ENCODE measurements at places on chromosomes 1 and 21.

DNA sequence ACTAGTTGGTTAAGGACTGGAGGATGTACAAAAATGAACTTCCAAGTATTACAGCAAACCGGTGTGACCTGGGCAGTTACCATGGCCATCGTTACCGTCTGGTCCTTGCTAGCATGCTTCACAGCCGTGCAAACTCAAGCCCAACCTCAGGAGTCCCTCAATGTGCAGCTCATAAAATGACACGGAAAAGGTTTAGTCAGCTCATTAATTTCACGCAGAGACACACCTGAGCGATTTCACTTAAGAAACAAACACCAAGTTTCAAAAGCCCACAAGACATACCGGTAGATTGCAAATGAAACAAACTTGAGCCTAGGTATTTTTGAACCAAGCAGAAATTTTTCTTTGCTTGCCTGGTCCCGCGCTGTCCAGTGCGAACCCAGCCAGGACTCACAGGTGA lies 105.0 kb upstream of the ADAR start:
- no peak for DNase-seq

- no peak for DNase-seq
Measured at GRCh38 chr21:43994085-43994484, 18.0 kb upstream of the TRAPPC10 start.

DNA sequence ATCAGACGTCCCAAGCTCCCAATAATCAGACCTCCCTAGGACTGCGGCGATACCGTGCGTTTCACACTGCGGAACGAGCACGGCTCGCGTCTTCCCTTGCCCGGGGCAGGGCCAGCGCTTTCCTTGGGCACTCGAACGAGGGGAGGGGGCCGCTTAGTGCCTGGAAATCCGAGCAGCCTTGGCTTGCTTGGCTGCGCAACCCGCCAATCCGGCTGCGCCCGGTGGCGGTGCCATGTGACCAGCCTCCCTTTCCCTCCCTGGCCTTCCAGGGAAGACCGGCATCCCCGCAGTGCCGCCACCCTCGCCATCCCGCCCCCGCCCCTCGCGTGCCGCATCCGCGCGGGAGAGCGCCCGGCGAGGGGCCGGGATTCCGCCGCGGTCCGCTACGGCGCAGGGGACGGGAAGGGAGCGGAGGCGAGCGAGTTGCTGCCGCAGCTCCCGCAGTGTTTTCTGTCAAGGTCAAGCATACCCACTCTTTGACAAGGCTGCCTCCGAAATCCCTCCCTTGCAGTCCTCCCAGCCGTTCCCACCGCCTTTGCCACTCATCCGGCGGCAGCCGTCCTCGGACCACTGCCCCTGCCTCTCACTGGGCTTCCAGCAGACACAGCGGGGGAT lies 8.3 kb upstream of the RNF19B start:
- no peak for DNase-seq

- no peak for DNase-seq
Measured at GRCh38 chr21:35609263-35609662, 451.1 kb downstream of the SETD4 start.

GRCh38 chr1:41255978-41256377 lies 13.9 kb upstream of the SCMH1 start:
- no peak for DNase-seq

- DNase-seq = no peak
Measured at GRCh38 chr1:233261695-233262094, 33.8 kb downstream of the PCNX2 start.

GRCh38 chr21:45074048-45074817 lies at the start of gene ADARB1:
Gene ADARB1, plus strand, starts transcription at chr21:45074580. Its CDS starts 97,077 bp downstream, at chr21:45171657.
- no peak for DNase-seq

- no peak for DNase-seq
Measured at GRCh38 chr1:80893115-80893514, 907.6 kb upstream of the ADGRL2 start.

- no peak for DNase-seq
Measured at GRCh38 chr1:178693366-178693765, 31.7 kb upstream of the RALGPS2 start.

DNA sequence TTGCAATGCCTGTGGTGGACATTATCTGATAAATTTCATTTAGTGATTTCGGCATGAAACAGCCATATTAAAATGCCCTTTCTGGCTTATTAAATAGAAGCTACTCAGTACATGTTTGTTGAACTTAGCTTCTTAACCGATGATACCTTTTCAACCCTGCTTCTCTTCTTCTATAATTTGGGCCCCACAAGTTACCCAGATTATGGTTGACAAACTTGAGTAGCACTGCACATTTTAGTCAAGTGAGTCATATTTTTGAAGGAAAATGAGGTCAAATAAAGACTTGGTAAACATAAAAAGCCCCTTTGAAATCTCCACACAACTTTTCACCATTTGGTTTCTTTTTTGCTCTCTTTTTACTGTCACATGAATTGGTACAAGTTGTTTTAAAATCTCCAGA lies 33.8 kb downstream of the GIPC2 start:
- DNase-seq = no peak

- DNase-seq = no peak
Measured at GRCh38 chr1:15017120-15017519, 136.4 kb upstream of the TMEM51 start.

DNA sequence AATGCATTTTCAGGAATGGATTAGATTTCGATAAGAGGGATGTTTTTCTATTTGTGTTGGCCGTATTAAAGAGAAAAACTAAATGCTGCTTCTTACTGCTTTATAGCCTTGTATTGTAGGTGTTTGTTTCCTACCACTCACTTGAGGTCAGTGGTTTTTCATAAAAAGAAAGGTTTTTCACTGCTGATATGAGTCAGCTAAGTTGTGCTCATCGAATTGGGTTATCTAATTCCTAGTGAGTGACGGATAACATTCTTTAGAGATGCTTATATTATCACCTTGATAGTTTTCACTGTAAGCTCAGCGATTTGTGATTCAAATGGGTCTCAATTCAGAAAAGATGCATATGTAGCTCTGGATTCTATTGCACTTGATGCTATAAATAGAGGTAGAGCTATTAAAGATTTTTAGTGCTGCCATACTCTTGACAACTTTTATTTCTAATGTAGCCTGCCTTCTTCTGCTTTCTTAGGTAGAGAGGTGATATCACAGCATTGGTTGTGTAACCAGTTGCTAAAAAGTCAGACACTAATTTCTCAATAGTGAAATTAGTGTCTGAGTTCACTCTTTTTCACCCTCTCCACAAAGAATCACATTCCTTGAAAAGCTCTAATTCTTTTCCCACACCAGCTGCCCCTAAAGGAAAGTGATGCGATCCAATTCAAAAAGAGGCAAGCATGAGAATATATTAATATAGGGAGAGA lies 180.0 kb downstream of the RASAL2 start:
- DNase-seq = no peak

DNA sequence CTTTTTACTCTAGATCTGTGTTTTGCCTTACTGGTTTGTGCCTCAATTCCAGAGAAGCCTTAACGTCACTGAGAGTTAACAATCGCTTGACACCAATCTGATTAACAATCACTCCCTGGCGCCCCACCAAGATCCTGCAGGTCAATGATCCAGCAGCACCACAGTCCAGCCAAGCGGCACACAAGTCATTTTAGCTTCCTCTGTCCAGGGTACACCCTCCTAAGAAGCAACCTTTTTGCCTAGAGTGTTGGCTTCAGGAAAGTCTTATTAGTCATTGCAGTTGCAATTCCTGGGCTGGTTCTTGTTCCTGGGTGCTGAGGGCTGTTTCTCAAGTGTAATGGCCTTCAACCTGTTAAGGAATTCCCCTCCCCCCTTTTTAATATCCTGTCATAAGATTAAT lies 323.0 kb upstream of the USP25 start:
- DNase-seq = no peak

DNA sequence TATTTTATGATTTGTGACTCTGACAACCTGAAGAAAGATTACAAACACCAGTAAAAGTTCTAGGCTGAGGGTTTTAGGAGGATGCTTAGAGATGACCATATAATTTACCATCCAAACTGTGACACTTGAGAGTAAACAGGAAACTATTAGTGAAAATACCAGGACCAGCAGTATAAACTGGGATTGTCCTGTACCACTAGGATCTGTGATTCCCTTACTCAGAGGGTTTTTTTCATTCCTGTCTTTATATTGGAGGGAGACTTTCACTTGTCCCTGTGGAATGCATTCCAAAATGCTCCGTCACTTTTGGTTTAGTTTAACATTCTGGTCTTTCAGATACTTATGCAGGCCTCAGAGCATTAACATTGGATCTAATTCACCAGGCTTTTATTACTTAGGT lies 482.9 kb downstream of the PTBP2 start:
- no peak for DNase-seq

DNA sequence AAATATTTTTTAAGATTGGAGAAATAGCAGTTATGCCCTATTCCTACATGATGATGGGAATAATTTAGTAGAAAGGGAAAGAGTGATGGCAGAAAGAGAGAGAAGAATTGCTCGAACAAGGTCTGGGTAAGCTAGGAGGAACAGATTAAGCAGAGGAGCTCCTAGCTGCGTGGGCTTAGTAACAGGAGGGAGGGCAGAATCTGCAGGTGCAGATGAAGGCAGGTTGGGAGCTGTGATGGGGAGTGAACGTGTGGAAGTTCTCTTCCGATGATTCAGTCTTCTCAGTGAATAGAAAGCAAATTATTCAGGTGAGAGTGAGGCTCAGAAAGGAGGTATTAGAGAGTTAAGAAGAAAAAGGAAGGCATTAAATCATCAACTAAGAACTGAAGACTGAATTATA lies 8.3 kb upstream of the CR1 start:
- DNase-seq = no peak

DNA sequence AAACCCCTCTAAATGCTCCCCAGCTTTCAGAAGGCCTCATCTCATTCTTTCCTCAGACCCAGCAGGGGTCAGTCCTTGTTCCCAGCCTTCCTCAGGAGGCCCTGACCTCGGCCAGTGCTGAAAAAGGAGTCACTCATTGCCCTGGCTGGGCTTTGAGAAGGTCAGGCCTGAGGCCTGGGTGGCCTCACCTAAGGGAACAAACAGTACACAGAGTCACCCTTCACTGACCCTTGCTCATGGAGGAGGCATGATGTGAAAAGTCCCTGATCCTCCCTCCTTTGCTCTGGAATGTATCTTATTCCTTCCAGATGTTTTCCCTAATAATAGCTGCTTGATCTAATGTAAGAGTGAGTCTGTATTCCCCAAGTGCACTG lies 117.7 kb upstream of the SLC44A3 start:
- DNase-seq = no peak

- no peak for DNase-seq
Measured at GRCh38 chr1:89815611-89816010, 5.2 kb upstream of the LRRC8D start.

GRCh38 chr1:223312705-223313414 lies 51.1 kb downstream of the SUSD4 start:
- DNase-seq = no peak

DNA sequence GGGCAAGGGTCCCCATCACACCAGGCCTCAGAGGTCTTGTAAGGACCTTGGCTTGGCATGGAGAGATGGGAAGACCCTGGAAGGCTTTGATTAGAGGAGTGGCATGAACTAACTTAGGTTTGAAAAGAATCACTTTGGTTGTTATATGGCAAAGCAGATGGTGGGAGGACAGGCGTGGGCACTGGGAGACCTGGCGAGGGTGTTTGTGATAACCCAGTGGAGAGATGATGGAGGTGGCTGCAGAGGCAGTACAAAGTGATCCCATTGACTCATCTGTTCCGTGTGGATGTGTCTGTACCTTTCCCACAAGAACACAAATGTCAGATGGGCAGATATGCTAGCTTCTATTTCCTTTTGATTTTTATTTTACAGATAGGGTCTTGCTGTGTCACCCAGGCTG lies 168.3 kb downstream of the SLC35F3 start:
- no peak for DNase-seq

- DNase-seq = no peak
Measured at GRCh38 chr1:22592919-22593790, 29.9 kb downstream of the EPHA8 start.

DNA sequence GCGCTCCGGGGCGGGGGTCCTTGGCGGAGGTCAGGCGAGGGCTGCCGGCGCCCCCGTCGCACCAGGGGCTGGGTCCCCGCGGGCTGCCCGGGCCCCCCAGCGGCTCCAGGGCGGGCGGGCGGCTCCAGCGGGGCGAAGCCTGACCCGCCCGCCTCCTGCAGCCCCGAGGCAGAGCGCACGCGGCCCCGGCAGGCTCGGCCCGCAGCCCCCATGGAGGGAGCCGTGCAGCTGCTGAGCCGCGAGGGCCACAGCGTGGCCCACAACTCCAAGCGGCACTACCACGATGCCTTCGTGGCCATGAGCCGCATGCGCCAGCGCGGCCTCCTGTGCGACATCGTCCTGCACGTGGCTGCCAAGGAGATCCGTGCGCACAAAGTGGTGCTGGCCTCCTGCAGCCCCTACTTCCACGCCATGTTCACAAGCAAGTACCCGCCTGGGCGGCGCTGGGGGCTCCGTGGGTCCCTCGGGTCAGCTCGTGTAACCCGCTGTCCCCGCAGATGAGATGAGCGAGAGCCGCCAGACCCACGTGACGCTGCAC lies 817 bp downstream of the KLHL17 start:
- DNase-seq = no peak

- no peak for DNase-seq
Measured at GRCh38 chr1:45796381-45796780, 7.0 kb upstream of the MAST2 start.
